Daoy (cell line): ENCODE measurements at places on chromosomes 11 and 22. TPM values are rescaled to one million over a fixed set of nuclear protein-coding genes. Genes with fewer than 3 reads are reported as not detected.

DNA sequence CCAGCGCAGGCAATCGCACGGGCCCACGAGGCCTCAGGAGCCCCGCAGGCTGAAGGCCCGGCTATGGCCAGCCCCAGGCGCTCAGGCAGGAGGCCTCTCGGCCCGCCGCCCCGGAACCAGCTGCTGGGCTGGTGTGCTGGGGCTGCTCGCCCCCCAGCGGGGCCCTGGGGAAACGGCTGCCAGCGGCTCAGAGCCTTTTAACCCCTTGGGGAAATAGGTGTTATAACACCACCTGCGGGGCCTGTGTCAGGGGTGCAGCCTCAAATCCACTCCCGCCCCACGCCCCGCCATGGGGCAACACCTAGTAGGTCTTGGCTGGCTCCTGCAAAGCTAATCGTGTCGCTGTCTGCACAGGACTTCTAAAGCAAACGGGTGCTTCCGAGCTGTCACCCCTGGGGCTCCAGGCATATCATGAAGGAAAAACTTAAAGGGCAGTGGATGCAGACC is 237.4 kb downstream of the TTC28 start:
- peak; percentile 84 for DNase-seq

DNA sequence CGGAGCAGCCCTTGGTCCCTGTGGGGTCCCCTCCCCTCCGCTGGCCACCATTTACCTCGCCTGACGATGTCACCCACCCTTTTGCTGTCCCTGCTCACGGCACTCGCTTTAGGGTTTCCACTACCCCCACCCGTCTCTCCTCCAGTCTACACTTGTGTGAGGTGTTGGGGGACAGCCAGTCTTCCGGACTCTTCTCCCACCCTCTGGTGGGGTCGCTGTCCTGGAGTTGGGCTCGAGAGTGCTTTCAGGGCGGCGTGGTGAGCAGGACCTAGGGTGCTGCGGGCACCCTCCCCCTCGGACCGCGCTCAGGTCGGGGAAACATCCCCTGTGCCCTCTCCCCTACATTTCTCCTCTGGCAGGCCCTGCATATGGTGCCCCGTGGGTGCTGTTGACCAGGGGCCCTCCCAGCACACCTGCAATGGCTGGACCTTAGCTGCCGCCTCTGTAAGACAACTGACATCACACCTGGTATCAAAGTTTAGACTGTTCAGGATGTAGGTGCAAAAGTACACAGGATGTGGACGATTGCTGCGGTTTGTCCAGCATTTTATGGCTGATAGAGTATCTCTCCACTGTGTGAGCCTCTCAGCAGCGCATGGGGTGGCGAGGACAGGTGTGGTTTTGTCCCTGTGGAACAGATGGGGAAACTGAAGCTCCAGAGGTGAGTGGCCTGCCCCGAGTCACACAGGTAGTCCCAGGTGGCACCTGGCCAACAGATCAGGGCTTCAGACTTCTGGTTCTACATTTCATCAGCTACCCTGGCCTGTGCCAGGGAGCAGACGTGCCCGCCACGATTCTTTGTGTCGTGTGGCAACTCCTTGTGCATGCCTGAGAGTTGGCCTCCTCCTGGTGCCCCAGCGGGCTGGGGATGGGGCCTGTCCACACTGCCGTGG is 1.2 kb downstream of the GRK2 start:
- no peak for DNase-seq

DNA sequence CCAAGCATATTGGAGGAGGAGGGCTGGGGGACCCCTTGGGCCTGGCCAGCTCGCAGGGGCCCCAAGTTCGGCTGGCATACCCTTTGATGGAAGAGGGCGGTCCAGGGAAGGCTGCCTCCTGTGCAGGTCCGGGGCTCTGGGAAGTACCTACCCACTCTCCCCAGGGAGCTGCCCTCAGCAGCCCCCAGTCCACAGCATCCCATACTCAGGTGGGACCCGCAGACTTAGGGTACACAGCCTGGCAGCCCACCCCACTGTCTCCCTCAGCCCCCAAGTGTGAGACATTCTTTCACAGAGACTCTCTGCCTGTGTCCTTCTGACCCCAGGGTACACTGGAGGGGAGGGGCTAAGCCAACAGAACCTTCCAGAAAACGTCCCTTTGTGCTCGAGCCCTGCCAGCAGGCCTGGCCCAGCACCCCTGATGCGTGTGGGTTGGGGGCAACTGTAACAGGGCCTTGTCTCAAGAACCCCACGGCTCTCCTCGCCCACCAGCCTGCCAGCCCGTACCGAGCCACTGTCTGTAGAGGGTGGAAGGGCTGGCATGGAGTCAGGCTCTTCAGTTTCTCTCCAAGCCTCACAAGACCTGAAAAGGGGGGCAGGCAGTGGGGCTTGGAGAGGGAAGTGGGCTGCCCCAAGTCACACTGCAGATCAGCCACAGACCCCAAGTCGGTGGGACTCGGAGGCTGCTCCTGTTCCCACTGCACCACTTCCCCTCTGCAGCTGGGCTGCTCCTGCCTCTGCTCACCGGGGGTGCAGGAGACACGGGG is 7.0 kb upstream of the TNFRSF13C start:
- DNase-seq: no peak

Gene SCARF2
- total RNA-seq: 9.3 and 9.5 TPM in 2 replicates

Gene ADM2
- 0.03 and 0.23 TPM in 2 replicates for total RNA-seq

Gene RBMXL2
- total RNA-seq: not detected in 2 replicates

- no peak for DNase-seq
Observed at GRCh38 chr11:95557376-95557775, 232.2 kb downstream of the FAM76B start.

DNA sequence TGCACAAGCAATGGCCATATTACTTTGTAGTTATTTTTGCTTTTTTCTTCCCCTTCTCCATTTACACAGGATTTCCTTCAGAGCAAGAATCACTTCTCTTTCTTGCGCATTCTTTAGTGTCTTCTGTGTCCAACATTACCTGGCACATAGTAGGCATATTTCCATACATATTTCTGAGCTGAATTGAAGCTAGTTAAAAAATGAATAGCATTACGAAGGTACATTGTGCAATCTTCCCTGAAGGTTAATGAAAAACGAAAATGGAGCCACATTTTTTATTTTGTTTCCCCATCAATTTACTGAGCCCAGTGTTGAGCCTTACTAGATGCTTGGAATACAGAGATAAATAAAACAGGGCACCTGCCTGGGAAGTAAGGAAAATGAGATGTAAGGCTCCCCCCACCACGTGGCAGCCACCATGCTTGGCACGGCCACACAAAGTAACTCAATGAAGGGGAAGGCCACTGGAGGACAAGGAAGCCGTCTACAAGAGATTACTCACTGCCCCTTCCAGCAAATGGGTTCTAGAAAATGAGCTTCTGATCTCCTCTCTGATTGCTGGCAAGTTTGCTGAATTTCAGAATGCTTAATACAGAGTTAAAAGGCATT is 381.9 kb downstream of the LARGE1 start:
- DNase-seq: no peak

- DNase-seq: no peak
Observed at GRCh38 chr11:7423946-7424345, 61.4 kb upstream of the OLFML1 start.
